Midbrain (tissue), 1 donor: ENCODE measurements at places on chromosomes 13 and 19.
A peak's percentile ranks its signal among the peaks of the same experiment; 100 is the strongest.

DNA sequence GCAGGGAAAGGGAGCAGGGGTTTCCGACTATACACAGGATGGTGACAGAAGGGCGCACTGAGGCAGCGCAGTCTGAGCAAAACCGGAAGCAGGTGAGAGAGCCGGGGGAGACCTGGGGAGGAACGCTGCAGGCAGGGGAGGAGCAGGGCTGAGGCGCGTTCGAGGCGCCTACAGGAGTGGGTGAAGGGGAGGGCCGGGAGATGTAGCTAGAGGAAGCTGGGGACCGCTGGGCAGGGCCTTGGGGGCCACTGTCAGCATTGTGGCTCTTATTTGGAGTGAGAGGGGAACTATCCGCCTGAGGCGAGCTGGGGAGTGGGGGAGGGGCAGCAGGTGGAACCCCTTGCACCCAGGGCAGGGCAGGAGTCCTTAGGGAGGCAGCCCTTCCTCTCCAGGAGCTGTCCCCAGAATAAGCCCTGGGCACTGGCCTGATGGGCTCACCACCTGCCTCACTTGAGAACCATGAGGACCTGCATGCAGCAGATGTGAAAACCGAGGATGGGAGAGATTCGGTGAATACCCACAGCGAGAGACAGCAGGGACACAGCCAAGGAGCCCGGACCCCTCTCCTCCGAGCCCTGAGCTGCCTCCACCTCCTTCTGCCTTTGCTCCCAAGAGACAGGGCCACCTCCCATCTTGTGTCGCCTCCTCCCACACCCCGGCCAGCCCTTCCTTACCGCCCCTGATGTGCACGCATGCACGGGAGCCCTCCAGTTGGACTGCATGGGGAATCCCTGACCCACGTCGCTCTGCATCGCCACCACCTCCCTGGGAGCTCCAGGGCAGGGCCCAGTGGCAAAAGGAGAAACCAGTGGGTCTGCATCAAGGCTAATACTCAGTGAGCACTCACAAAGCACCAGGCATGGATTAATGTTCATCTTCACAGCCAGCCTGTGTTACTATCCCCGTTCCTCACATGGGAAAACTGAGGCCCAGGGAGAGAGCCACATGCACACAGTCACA lies 10.3 kb downstream of the AKT2 start:
- no peak for DNase-seq

GRCh38 chr13:75587679-75588078 lies 38.1 kb downstream of the UCHL3 start:
- DNase-seq = no peak

DNA sequence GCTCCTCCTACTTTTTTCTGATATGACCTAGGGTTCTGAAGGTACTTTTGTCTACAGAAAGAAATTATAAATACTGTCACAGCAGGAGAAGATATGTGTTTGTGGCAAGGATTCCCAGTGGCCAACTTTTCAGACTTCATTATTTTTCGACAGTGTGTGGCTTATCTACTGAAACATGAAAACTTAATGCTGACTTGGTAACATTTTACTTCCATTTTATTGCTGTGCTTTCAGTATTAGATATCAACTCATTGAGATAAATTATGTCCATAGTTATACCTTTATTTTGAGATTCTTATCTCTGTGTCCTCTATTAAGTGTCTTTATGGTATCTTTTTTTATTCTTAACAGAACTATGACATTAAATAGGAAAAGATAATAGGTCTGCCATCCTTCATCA lies 700.0 kb downstream of the PCDH9 start:
- DNase-seq = no peak

DNA sequence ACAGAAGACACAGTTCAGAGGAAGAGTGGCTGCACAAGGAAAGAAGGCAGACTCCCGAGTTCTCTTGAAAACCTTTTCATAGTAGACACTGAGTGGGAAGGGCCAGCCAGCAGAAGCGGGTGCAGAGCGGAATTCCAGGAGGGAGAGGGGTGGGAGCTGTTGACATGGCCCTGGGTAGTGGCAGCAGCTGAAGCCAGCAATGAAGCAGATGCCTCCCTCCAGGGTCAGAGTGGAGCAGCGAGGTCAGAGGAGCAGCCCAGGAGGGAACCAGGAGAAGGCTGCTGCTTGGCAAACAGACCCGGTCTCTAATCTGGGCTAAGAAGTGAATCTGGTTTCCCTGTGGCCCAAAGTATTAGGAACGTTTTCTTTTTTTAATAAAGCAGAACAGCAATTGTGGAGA lies 73.9 kb upstream of the SPATA13 start:
- no peak for DNase-seq

GRCh38 chr13:19062801-19063200 lies 118.8 kb downstream of the TUBA3C start:
- DNase-seq = no peak

- no peak for DNase-seq
Observed at GRCh38 chr19:29526730-29527499, 1.1 kb downstream of the VSTM2B start.

DNA sequence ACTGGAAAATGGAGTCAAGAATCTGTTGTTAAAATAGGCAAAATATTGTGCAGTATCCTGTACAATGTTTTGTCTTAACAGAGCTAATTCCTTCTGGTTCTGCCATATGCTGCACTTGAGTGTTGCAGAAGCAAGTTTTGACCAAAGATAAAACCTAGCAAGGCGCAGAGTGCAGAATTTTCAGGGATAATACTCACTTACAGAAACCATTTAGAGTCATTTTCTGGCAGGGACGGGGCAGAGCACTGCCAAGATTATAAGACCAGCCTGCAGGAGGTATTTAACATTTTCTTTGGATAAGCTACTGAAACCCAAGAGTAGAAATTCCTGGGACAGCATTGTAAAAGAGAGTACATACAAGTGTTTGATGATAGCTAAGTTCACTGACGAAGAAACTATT lies 159.5 kb upstream of the EDNRB start:
- no peak for DNase-seq

DNA sequence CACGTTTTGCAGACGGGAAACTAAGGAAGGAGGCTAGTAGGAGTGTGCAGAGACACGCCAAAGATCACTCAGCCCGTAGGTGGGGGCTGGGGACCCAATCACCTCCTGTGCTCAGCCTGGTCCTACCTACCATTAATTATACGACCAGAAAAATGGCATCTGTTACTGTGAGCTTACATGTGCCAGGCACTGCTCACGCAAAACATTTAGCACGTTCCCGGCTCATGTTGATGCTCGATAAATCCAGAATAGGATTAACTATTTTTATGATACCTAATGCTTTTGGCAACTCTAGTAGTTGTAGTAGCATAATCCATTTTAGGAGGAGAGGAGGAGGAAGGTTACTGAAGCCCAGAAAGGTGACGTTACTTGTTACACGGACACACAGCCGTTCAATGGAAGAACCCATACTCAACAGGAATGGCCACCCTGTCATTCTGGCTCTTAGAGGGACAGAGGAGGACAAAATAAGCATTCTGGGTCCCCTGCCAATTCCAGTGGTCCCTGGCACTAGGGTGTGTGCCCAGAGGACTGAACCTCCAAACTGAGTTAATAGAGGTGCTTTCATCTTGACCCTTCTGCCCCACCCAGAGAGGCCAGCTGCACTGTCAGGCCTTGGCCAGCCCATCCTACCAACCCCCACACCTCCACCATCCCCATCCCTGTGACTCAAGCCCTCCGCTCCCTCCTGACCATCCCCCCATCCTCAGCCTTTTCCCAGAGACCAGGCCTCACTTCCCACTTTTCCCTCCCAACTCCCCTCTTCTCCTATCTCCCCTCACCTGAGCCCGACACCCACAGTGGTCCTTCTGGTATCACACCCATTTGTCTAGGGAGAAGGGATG lies 5.0 kb upstream of the EML2 start:
- DNase-seq = peak; percentile 47

GRCh38 chr13:111201304-111201940 lies 86.3 kb downstream of the ARHGEF7 start:
- no peak for DNase-seq

GRCh38 chr19:19538061-19538784 lies at the start of gene CILP2:
Gene CILP2 (plus strand): TSS chr19:19538265. CDS start chr19:19538350, 85 bp downstream.
- DNase-seq = no peak

DNA sequence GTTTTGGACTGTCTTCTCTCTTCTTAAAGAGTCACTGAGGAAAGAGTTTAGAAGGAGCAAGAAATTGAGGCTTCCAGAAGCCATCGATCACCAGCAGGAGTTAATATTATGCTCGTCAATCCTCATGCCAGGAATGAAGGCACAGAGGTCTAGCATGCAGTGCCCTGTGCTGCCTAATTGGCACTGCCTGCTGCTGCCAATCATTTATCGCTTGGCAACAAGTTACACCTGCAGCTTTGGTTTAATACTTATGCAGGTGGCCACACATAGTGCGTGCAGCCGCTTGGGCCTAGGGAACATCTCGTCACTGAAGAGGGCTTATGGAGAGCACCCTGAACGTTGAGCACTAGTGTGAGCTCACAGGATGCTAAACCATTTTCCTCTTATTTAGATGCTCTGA lies 2.7 kb upstream of the SOX1 start:
- no peak for DNase-seq

GRCh38 chr13:92938486-92939020 lies 288.1 kb upstream of the GPC6 start:
- DNase-seq = no peak

DNA sequence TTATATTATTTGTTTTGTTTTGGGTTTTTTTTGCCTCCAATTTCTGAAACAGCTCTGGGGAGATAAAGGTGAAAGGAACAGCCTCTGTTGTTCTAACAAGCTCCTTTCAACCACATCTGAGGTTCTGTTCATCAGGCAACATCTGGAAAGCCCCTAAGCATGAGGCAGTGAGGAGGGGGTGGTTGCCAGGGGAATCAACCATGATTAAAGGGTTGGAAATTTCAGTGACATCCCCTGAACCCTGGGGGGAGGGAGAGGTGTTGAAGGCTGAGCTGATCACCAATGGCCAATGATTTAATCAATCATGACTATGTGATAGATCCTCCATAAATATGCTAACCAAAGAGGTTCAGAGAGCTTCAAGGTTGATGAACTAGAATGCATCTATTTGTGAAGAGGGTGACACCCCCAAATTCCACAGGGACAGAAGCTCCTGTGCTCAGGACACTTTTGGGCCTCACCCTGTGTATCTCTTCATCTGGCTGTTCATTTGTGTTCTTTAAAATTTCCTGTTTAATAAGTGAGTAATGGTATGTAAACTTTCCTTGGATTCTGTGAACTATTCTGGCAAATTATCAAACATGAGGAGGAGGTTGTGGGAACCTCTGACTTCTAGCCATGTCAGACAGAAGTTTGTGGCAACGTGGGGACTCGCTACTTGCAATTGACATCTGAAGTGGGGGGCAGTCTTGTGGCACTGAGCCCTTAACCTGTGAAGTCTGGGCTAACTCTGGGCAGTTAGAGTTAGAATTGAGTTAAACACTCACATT lies 221.3 kb downstream of the NHLRC3 start:
- DNase-seq = no peak

- DNase-seq = no peak
Observed at GRCh38 chr19:10678813-10679212, 22.4 kb upstream of the QTRT1 start.

GRCh38 chr13:27293076-27293691 lies 22.6 kb downstream of the RASL11A start:
- no peak for DNase-seq

DNA sequence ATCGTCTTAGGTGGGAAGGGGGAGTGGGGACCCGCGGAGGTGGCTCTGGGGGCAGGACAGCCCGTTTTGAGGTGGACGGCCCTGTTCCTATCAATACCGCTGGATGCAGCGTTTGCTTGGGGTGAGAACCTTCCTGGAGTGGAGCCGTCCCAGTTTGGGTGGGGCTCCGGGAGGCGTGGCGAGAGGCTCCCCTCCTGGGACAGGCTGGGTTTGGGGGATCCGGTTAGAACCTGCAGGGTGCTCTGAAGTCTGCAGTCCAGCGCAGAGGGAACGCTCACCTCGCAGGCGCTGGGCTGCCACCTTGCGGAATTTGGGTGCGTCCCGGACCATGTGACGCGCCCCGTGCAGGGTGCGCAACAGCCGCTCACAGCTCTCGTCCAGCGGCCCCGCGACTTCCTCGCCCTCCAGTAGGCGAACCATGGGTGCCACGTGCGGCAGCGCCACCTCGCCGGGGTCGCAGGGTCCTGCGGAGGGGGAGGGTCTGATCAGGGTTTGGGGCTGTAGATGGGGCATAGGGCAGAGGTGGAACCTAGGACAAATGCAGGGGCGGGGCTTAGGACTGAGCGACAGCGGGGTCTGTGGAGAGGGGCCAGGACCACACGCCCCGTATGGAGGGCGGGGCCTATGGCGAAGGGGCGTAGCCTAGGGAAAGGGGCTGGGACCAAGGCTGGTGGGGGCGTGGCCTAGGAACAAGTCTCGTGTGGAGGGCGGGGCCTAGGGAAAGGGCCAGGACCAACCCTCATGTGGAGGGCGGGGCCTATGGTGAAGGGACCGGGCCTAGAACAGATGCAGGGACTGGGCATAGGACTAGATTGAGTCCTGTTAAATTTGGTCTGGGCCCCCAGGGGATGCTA lies 13.8 kb downstream of the SH2D3A start:
- DNase-seq = no peak

GRCh38 chr13:33799950-33800592 lies 17.9 kb upstream of the RFC3 start:
- DNase-seq = peak; percentile 41

- no peak for DNase-seq
Observed at GRCh38 chr19:35907377-35907745, 734 bp downstream of the TYROBP start.
